Nucleus accumbens (tissue), 56 donors: ENCODE measurements at places on chromosomes 7 and 10.

DNA sequence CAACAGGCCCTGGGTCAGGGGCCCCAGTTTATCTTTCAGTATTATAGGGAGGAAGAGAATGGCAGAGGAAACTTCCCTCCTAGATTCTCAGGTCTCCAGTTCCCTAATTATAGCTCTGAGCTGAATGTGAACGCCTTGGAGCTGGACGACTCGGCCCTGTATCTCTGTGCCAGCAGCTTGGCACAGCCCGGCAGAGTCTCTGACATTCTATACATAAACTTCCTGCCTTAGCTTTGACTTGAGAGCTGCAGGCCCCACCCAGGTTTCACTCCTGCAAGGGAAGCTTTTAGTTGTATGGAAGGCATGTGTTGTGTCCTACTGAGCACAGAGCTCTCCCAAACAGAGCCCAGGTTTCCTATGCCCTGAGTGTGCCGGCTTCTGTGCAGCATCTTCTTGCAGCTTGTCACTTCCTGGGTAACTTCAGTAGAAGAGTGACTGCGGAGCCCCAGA, 205.6 kb upstream of the PRSS58 start:
- no peak for DNase-seq

- no peak for DNase-seq
These were observed 10.9 kb downstream of the SEC31B start for GRCh38 chr10:100508691-100509150.

DNA sequence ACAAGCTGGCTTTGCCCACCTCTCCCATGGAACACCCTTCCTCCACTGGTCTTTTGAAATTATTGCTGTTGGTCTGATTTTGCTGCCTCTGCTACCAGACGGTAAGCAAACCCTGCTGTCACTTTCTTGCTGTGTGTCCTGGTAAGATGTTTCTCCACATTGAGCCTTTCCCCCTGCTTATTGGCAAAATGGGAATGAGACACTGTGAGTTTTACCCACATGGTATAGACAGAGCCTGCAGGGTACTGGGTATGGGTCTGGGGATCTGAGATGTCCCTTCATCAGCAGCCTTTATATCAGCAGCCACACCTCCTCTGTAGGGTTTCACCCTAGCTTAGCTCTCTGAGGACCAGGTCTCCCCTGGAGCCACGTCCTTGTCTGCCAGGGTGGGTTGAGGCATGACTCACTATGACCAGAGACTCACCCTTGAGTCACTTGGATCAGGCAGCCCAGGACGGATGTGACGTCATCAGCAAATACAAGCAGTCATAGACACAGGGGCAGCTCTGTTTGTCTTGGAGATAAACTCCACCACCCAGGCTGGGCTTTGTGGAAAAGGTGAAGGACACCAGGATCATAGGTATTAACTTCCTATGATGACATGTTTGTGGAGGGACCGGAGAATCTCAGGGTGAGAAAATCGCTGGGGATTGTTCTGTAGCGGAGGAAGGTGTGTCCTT, 17.9 kb upstream of the BAIAP2L1 start:
- DNase-seq: no peak

DNA sequence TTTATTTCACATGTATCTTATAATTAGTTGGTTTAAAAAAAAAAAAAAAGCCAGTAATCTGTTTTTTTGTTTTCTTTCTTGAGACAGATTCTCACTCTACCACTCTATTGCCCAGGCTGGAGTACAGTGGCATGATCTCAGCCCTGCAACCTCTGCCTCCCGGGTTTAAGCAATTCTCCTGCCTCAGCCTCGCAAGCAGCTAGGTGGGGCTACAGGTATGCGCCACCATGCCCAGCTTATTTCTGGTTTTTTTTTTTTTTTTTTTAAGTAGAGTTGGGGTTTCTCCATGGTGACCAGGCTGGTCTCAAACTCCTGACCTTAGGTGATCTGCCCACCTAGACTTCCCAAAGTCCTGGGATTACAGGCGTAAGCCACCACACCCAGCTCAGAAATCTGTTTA, 34.1 kb upstream of the CAPZA2 start:
- DNase-seq: no peak

GRCh38 chr10:4983615-4984216, 19.9 kb downstream of the AKR1C2 start:
- DNase-seq: no peak

GRCh38 chr10:118986815-118987790, 42.4 kb upstream of the NANOS1 start:
- DNase-seq: no peak

- DNase-seq: no peak
These were observed 1160.3 kb downstream of the CNTNAP2 start for GRCh38 chr7:147276783-147277370.

DNA sequence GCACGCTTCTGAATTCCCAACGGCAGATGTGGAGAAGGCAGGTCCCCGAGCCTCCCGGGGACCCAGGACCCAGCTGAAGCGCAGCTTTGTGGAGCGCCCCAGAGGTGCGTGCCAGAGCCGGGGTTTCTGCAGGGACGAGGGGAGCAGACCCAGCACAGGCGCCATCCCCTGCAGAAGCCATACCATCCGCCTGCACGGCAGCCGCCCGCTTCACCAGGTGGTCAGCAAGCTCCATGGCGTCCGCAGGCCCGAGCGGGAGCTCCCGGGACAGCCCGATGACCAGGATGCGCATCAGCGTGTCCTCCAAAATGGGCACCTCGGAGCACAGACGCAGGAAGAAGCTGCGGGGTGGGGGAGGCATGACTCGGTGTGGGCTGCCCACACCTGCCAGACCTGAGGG, 10.6 kb downstream of the INTS1 start:
- DNase-seq: no peak

- no peak for DNase-seq
These were observed 207.0 kb upstream of the PRKCQ start for GRCh38 chr10:6787091-6787490.

DNA sequence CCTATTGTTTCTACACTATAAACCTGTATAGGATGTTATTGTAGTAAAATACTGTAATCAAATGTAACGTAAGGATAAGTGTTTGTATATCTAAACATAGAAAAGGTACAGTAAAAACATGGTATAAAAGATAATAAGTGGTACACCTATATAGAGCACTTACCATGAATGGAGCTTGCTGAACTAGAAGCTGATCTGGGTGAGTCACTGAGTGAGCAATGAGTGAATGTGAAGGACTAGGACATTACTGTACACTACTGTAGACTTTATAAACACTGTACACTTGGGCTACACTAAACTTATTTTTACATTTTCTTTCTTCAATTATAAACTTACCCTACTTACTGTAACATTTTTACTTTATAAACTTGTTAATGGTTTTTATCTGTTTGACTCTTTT, 732.9 kb upstream of the LRRN3 start:
- DNase-seq: no peak

DNA sequence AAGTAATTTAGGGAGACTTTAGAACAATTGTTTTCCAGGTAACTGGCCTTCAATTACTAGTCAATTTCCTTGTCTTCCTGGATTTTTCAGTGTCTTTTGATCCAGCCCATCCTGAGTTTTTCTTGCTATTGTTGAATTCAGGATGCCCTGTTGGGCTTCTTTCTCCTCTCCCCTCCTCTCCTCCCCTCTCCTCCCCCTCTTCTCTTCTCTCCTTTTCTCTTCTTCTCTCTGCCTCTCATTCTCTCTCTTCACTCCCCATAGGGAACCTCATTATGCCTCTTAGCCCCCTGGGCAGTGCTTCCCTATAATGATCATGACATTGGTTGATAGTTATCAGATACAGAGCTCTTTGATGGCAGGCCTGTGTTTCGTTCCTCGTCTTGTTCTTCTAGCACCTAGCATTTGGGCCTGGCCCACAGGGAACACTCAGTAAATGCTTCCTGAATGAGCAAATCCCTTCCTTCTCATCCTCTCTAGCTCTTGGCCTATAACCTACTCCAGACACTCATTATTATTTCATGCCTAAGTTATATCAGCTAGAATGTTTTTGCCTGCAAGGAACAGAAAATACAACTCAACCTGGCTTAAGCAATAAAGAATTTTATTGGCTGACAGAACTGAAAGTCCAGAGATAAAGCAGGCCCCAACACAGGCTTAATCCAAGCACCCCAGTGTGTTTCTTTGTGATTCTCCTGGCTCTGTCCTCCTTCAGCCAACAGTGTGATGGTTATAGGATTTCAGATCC, 56.8 kb downstream of the CACNB2 start:
- no peak for DNase-seq

GRCh38 chr7:123769371-123769770, 20.6 kb upstream of the WASL start:
- no peak for DNase-seq

- no peak for DNase-seq
These were observed 537 bp upstream of the MRPS24 start for GRCh38 chr7:43869867-43870240.

DNA sequence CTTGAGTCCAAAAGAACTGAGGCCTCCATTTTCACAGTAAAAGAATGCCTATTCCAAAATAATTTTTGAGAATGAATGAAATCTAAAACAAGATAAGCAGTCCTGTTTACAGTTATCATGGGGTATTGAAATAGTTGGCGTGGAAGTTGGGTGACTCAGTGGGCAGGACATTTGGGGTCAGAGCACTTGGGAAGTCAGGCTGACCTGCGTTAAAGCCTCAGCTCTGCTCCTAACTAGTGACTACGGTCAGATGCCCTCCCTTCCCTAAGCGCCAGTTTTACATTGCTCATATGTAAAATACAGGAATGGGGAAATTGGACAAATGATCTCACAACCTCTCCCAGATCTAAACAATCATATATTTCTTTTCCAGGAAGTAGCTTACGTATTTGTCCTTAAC, 2.3 kb upstream of the PAPSS2 start:
- no peak for DNase-seq

GRCh38 chr7:155578016-155578415, 31.7 kb upstream of the CNPY1 start:
- no peak for DNase-seq

- DNase-seq: no peak
These were observed 896.9 kb upstream of the PHF14 start for GRCh38 chr7:10076660-10077300.

DNA sequence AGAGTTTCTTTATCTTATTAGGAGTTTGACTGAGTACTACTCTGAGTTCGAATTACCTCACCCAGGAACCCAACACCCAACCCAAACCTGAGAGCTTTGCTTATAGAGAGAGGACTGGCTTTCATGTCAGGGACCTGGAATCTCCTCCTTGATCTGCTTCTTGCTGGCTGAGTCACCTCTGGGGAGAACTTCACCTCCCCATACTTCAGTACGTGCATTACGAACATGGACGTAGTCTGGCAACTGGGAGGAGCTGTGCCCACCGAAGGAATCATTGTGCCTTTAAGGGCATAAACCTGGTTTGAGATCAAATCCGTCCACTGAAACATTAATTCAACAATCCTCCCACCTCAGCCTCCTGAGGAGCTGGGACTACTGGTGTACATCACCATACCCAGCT, 12.2 kb upstream of the PSAP start:
- no peak for DNase-seq

DNA sequence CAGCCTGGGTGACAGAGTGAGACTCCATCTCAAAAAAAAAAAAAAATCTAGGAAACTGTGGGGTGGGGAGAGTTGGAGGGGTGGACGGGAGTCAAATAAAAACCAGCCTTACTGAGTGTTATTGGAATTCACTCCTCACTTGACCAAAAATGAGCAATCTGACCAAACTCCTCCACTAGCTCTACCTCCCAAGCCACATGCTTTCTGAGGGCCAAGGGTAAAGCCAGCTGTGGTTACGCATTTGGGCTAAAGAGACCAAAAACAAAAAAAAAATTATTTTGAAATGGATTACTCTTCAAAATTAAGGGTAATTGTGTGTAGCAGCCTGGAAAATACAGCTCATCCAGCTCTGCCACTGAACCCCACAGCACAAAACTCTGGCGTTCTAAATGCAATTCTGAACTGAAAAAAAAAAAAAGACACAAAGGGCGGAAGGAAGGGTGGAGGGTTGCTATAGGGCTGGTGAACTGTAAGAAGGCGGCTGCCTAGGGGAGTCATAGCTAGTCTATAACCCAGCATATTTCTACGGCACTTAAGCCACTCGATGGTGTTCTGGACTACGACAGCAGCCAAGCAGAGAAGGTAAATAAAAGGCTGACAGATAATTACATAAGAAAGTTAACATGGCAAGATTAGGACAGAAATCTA, 7.8 kb downstream of the ELMO1 start:
- DNase-seq: no peak

DNA sequence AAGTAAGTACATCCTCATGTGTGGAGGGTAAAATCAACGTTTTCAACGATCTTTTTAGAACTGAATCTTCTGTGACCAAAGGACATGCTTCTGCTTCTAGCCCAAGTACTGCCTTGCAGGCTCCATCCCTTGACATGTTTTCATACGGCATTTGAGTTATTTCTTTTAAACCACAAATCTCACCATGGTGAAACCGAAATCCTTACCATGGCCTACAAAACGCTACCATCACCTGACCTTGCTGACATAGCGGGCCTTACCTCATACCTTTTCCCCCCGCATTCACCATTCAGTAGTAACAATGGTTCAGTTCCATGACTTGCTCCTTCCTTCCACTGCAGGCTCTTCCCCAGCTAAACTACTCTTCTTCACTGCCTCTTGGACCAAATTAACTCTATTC, 3.5 kb downstream of the RNF216 start:
- no peak for DNase-seq
